ENCODE measurements at places on chromosomes 6 and 20.

DNA sequence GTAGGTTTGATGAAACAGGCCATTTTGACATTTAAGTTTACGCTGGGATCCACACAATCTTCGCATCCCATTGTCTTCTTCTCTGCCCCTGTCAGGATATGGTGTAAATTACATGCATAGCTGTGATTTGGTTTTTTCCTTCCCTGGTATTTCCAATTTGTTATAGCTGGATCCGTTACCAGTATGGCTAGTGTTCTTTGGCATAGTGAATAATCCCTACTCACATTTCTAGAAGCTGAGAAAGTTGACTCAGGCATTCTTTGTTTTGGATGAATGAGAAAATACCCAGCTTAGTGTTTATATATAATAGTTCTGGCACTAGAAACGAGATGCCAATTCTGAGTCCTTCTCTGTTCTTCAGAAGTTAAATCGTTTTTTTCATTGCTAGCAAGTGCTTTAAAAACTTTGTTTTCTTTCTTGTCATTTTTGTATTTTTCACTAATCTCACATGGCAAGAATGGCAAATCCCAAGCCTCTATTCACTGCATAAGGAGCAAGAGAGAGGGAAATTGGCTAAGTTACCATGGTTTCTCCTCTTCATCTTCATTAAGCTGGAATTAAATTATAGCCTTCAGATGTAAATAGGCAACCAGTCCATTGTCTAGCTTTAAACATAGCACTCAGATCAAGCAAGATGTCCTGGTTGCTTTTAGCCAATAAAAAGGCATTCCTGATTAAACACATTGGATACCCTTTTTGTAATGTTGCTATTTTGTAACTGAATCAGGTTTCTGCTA is 91.9 kb upstream of the LAMP5 start:
- DNase-seq: no peak

GRCh38 chr6:1179571-1180459 is 132.1 kb upstream of the FOXQ1 start:
- peak; percentile 68 for DNase-seq

DNA sequence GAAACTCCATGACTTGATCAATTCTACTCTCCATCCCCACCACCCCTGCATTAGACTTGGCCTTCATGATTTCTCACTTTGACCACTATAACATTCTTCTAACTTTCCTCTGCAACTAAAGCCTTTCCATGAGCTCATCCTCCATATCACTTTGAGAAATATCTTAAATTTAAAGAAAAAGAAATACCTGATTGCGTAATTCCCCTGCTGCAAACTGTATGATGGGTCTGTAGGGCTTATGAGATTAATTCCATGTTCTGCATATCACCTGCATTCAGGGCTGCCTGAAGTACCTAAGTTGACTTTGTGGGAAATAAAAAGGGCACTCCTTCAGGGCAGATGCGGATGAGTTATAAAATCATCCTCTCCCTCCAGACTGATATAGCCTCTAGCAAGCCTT is 549.8 kb downstream of the LMBRD1 start:
- no peak for DNase-seq

GRCh38 chr6:108120311-108120710 is 45.5 kb upstream of the NR2E1 start:
- no peak for DNase-seq

DNA sequence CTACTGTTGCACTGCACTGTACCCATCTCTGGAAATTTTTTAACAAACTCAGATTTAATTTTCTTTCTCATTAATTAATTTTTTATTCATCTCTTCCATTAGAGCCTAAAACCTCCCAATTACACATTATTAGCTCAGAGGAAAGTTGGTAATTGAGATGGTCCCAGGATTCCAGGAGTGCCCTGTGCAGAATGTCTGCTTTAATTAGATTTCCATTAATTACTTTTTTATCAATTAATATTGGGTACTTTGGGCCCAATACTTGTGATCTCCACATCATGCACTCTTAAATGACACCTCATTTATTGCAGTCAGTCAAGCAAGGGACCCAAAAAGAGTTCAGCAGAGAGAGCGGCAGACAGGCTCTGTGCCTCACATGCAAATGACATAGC is 232.0 kb downstream of the PTPRT start:
- no peak for DNase-seq

GRCh38 chr6:149236589-149236988 is 80.9 kb upstream of the TAB2 start:
- no peak for DNase-seq

GRCh38 chr20:43726333-43726732 is 469 bp downstream of the GTSF1L start:
- DNase-seq: no peak

DNA sequence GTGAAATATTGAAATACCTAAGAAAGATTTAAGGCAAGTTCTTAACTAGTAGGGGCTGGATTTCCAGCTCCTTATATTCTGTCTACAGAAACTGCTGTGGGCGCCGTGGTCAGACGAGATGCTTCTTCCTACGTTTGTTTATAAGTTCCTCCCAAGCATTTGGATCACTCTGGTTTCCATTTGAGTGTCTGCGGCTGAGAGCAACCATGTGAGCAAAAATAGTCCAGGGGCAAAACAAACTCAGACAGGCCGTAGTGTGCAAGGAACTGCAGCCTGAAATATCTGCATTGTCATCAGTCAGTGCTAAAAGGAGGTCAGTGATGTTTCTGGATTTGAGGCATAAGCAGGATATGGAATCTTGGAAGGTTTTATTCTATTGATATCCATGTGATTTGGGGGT is 485.9 kb upstream of the JAG1 start:
- no peak for DNase-seq

DNA sequence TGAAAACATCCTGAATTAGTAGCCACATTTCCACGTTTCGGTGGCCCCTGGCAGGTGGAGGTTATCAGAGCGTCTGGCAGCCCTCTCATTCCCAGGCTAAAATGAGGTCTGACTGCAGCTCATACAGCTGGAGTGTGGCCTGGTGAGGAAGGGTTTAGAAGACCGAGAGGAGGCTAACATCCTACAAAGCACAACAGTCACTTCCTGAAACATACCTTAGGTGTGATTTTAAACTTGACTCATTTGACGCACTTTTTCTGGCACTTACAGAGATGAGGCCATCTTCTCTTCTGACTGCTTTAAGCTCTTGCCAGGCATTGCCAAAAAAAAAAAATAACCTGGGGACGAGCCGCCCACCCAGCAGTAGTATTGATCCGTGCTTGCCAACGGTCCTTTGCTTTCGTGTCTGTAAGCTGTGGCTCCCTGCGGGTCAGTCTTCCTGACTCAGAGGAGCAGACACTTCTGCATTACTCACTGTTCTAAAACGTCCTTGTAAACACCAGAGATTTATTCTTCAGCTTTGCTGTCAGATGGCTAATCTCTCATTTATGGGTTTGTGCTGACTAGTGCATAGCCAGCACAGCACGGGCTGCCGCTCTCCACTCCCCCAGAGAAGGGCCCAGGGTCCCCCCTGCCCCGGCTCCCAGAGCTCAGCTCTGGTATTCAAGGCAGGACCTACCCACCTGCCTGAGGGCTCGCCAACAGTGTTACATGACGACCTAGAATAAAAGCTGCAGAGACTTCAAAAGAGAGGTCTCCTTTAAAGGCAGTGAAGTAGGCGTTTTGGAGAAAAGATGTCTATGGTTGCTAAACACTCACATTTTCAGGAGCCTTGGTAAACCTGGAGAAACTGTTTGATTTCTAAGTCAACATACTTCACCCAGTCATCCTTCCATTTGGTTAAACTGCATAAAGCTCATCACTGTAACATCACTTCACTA is 78.5 kb upstream of the FRMD1 start:
- no peak for DNase-seq

DNA sequence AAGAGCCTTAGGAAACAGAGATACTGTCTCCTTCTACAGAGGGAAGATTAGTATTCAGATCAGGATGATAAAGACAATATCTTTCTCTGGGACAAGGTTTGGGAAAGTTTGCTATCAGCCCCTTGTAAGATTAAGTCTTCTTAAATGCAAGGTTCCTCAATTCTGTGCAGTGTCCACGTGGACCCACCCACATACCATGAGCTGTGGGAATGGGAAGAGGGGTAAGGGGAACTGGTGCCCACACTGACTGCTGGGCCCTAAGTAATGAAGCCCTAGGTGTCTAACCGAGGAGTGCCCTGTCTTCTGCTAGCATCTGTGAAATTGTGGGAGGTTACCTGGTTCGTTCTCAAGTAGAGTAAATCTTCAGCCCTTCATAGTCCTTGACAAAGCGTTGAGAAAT is 5.8 kb upstream of the SSTR4 start:
- no peak for DNase-seq

- no peak for DNase-seq
Measured at GRCh38 chr6:139841794-139842215, 467.4 kb upstream of the CITED2 start.

DNA sequence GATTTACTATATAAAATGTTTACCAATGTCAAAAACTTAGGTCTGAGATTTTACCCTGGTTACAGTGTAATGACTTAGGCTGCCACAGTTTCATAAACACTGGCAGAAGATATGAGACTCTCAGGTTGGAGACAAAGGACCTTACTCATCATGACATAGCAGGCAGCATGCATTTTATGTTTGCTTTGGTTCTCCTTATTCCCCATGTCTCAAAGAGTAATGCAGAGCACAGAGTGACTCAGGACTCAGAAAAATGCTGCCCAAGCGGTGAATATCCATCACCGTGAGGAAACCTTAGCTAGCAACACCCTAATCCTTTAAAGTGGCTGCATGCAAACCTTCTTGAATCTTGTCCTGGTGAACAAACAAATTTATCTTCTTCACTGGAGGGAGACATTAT is 112.1 kb upstream of the EYS start:
- no peak for DNase-seq

DNA sequence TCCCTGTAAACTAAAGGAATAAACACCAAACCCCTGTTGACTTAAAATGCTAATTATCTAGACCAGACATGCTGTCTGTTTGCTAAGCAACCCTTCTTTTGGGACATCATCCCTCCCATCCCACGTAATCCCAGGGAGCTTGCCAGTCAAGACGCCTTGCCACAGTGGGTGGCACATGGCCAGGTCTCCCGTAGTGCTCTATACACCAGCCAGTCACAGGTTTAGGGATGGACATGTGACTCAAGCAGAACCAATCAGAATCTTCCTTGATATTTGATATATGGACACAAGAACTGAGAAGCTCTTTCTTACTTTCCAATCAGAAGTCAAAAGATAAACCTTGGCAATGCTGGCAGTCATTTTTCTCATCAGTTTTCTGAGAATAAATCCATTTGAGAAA is 60.0 kb downstream of the CNKSR3 start:
- DNase-seq: no peak

DNA sequence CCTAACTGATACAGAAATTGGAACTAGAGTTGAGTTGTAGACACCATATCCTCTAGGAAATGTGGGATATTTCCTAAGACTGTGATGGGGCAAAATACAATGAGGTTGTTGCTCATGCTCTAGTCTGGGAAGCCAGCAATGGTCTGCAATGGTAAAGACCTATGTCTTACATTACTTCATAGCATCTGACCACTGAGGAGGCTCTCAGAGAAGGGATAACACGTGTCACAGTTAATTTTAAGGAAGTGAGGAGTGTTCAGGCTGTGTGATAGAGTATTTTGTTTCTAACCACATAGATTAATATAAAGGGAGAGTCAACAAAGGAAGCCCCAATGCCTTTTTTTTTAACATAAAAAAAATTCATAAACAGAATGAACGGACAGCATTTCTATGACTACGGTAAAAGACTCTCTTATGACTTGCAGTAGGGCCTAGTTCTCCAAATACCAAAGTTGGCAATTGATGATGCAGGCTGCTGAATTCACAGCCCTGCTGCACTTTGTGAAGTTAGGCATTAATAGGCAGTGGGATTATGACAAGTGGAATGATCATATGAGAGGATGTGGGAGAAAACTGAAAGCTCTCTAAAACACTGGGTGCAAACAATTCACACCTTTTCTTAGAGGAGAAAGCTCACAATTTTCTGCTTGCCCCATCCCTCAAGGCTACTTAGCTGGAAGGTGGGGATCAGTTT is 13.7 kb downstream of the KCNS1 start:
- no peak for DNase-seq

- DNase-seq: peak; percentile 96
Measured at GRCh38 chr20:44358776-44359175, 3.3 kb downstream of the HNF4A start.

DNA sequence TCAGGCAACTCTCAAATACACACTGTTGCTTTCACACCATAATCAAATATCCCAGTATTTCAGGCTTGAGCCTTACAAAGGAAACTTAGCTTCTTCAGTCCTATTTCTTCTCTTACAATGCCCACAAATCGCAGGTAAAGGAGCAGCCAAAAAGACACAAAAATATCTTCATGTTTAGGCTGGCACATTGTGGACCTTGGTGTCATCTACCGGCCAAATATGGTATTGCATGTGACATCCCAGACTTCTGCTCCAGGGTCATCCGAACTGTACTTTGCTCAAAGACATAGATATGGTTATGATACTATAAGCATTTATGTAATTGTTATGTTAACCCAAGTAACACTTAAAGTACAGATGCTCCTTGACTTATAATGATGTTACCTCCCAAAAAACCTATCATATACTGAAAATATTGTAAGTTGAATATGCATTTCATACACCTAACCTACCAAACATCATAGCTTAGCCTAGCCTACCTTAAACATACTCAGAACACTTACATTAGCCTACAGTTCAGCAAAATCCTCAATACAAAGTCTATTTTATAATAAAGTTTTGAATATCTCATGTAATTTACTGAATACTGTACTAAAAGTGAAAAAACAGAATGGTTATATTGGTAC is 4.6 kb downstream of the OR2H2 start:
- peak; percentile 29 for DNase-seq

GRCh38 chr20:61786230-61786629 is 279.5 kb downstream of the TAF4 start:
- no peak for DNase-seq

- no peak for DNase-seq
Measured at GRCh38 chr6:47288267-47289090, 21.2 kb downstream of the TNFRSF21 start.

DNA sequence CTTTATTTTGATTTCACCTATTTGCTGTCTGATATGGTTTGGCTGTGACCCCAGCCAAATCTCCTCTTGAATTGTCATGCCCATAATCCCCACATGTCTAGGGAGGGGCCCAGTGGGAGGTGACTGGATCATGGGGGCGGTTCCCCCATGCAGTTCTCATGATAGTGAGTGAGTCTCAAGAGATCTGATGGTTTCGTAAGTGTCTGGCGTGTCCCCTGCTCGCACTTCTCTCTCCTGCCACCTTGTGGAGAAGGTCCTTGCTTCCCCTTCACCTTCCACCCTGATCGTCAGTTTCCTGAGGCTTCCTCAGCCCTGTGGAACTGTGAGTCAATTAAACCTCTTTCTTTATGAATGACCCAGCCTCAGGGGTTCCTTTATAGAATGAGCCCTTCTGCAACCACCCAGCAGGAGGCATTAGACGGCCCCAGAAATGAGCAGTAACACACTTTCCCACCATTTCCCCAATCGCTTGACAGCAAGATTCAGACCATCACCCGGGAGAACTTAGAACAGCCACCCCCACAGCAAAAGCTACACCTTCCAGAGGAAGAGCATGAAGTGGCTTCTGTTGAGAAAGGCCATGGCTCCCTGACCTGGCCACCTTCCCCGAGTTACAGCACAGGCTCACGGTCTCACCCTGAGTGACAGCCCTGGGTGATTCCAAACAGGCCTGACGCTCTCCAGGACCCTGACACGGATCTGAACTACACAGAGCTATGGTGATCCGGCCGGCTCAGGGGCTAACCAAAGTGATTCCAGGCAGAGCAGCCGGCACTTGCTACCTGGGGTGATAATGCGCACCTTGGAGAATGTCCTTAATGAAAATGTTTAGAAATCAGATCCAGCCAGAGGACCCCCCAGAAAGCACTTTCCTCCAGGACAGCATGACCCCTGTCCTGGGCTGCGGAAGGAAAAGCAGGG is 131.2 kb upstream of the CDH4 start:
- DNase-seq: peak; percentile 76
